ENCODE measurements at places on chromosomes 4 and X. TPM values are rescaled to one million over a fixed set of nuclear protein-coding genes. Genes with fewer than 3 reads are reported as not detected.
A peak's percentile ranks its signal among the peaks of the same experiment; 100 is the strongest.

DNA sequence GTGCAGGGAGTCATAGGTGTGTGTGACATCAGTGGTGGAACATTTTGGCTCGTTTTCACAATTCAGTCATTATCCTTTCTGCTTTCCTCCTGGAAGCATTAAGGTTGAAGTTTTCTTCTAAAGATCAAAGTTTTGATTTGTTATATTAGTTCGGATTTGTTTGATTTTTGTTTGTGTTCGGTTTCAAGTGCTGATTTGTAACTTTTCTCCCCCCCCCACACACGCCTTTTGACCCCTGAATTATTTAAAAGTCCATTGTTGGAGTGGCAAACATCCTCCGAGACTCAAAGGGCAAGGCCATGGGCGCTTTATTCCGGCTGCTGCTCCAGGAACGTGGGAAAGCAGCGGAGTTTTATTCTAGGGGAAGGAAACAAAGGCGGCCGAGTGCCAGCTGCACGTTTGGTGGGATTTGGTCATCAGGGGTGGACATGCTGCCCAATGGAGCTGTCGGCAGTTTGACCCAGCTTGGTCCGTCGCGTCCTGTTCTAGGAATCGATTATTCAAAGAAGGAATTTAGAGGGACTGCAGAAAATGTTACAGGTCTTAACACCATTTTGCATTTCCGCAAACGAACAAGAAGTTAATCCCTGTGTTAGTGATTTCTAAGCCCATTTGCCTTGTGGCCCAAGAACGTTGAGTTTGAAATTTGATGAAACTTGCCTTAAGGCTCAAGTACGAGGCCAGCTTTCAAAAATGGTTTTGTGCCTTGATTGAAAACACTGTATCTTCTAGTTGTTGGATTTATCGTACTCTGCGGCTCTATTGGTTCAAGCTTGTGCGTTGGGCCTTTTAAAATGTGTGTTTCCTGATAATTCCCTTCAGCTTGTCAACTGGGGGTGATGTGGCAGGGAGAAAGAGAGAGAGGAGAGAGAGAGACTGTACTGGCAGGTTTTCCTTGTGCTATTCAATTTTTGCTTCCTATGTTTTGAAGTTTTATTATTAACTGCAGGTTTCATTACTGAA lies 565 bp upstream of the ZNF41 start:
- no peak for DNase-seq

- no peak for DNase-seq
Observed at GRCh38 chrX:110359273-110359672, 625 bp downstream of the RTL9 start.

GRCh38 chr4:20773144-20773997 lies 73.1 kb downstream of the PACRGL start:
- peak; percentile 77 for DNase-seq

DNA sequence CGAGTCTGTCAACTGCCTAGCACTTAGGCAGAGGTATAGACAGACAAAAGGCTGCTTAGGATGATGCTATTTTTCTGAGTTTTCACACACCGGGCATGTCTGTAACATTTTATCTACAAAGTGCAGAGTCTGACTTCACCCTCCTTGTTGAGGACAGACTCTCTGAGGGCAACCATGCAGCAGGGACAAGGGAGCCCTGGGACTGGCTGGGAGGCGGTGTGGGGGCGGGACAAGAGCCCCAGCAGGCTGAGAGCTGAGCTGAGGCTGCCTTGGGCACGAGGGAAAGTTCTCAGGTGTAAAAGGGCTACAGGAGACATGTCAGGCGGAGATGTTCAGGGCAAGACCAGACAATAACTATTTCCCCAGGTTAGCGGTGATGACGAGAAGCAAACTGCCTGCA lies 81.6 kb downstream of the GATB start:
- DNase-seq = no peak

GRCh38 chr4:16250661-16251365 lies 24.5 kb upstream of the TAPT1 start:
- DNase-seq = no peak

GRCh38 chrX:9420275-9421265 lies 44.3 kb upstream of the TBL1X start:
- no peak for DNase-seq

- DNase-seq = peak; percentile 89
Observed at GRCh38 chr4:146522098-146522868, 543 bp upstream of the SLC10A7 start.

DNA sequence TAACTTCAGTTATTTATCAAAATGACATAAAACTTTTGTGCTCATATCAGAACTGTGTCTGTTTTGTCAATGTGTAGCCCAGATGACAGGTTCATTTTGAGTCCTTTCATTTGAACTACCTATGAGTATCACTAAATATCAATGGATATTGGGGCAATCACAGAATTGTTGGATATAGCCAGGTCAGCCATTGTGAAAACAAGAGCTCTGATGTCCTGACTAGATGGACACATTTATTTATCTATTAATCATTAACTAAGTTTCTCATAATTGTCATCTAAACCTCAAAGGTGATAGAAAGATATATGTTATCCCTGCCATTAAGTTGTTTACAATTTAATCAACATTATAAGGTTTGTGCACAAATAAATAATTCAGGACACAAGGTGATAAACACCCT lies 638.3 kb upstream of the GRIA3 start:
- DNase-seq = no peak

- DNase-seq = no peak
Observed at GRCh38 chr4:17701138-17701839, 80.1 kb downstream of the FAM184B start.

- no peak for DNase-seq
Observed at GRCh38 chr4:71828470-71828869, 44.6 kb upstream of the GC start.

GRCh38 chr4:82268050-82268825 lies 105.6 kb downstream of the HNRNPD start:
- peak; percentile 57 for DNase-seq

- no peak for DNase-seq
Observed at GRCh38 chr4:112130906-112131305, 14.3 kb upstream of the FAM241A start.

DNA sequence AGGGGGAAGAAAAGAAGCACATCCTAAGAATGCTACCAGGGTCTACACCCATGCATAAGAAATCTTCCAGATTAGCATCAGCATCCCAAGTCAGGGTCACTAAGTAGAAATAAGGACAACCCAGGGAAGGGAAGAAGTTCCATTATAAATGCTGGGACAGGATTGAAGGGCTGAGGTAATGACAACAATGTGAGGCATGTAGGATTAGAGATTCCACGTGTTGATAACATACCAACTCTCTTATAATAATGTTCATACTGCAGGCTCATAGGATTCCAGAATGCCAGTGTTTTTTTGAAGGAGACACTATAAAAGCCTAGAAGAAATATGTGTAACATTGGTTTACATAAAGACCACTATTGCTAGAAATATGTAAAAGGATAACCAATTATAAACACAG lies 201.2 kb downstream of the MID1IP1 start:
- no peak for DNase-seq

DNA sequence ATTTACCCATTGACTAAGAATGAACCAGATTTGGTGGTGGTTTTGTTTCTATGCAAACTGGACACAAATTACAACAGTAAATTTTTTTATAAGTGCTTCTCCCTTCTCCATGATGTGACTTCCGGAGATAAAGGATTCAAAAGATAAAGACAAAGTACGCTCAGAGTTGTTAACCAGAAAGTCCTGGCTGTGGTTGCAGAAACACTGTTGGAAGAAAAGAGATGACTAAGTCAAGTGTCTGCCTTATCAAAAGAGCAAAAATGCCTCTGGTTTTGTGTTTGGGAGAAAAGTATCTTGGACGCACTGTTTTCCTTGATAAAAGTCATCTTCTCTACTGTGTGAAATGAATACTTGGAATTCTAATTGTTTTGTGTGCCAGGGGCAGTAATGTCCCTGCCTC lies 213.4 kb downstream of the GC start:
- DNase-seq = no peak

DNA sequence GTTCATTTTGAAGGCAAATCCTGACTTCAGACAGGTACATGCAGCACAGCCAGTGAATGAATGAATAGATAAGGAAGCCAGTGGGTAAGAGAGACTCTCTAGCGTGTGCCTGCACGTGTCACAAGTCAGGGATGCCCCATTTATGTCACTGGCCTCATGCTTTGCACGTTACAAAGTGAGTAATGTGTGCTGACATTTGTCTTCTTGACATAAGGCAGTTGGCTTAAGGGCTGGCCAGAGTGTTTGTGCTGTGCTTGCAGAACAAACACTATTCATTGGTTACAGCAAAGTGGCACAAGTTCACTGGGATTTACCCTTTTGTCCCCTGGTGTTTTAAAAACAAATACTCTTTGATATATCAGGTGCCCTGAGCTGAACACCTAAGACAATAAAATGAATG lies 55.9 kb downstream of the CRMP1 start:
- DNase-seq = no peak

DNA sequence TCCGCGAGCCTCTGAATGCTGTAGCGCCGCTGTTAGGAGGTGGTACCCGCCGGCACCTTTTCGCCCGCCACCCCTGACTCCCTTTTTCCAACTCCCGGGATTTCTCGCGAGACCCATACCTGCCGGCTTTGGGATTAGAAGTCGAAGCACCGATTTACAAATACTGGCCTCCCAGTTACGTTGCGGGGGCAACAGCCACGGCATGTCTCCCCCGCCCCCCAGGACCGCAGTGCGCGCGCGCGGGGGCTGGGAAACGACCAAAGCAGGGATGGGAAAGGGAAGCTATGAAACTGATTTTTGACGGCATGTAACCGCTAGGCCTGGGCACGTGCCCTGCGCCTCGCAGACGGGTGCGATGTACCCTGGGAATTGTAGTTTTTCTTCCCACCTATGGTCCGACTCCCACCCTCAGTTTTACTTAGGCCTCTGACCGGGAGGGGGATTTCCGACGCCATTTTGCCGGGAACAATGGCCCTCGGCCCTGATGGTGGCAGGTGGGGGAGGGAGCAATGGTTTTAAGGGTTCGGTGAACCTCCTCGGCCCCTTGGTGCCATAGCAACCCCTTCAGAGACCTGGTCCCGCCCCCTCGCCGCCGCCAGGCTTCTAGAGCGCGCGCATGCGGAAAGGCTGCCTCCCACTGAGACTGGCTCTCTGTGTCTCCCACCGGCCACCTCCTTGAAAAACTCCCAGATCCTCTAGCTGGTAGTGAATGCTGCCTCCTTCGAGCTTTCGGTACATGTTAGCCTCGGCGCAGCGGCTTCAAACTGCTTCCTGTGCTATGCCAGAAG lies 772 bp upstream of the WNK3 start:
- peak; percentile 83 for DNase-seq

- DNase-seq = no peak
Observed at GRCh38 chr4:23036503-23036902, 343.8 kb downstream of the GBA3 start.

- no peak for DNase-seq
Observed at GRCh38 chrX:50913520-50913919, 3.0 kb downstream of the BMP15 start.

- DNase-seq = no peak
Observed at GRCh38 chrX:24156177-24156576, 6.6 kb downstream of the ZFX start.

The NAP1L2 gene
- 2.8 TPM for polyA plus RNA-seq

The F9 gene
- polyA plus RNA-seq = not detected

The GRPR gene
- 0.50 TPM for polyA plus RNA-seq

The PPBP gene
- polyA plus RNA-seq = 14.8 TPM

The XAGE1B gene
- not detected for polyA plus RNA-seq

The FHDC1 gene
- 4.6 TPM for polyA plus RNA-seq

The TCP11X2 gene
- 2.4 TPM for polyA plus RNA-seq

The PAGE2 gene
- polyA plus RNA-seq = not detected

Measured in left kidney (tissue), 8 donors.